ENCODE measurements at places on chromosomes 7 and 10.
A peak's percentile ranks its signal among the peaks of the same experiment; 100 is the strongest.

- no peak for DNase-seq
Measured at GRCh38 chr7:150784954-150785353, 15.2 kb downstream of the TMEM176B start.

GRCh38 chr7:105596866-105597265 is 15.6 kb upstream of the EFCAB10 start:
- no peak for DNase-seq

GRCh38 chr10:124992462-124993344 is 50.8 kb downstream of the ZRANB1 start:
- no peak for DNase-seq

DNA sequence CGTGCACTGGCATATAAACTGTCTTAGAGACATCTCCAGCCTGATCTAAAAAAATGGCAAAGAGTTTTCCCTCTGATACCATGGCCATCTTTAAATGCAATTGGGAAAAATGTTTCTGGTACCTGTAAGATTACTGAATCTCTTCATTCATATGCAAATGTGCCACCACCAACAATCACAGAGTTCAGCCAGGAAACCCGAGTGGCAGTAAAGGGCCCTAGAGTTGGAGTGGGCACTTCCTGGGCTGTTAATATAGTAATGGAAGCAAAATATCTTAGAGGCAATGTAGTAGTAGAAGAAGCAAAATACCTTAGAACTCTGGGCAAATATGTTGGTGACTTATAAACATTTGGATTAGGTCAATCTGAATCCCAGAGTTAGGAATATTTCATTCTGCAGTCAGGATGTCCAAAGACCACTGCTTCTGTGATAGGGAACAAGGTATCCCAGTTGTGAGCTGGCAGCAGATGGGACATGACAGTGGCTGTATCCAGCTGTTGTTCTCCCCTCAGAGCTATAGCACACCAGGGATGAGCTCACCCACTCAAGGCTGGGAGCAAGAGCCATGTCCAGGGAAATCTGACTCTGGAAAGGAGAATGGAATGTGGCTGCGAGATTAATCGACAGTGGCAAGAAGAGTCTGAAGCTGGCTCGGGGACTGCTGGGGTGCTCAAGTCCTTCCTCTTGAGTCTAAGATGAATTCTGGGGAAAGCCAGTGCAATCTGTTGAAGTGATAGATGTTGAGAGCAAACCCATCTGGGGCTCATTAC is 332.1 kb downstream of the PHTF2 start:
- no peak for DNase-seq

DNA sequence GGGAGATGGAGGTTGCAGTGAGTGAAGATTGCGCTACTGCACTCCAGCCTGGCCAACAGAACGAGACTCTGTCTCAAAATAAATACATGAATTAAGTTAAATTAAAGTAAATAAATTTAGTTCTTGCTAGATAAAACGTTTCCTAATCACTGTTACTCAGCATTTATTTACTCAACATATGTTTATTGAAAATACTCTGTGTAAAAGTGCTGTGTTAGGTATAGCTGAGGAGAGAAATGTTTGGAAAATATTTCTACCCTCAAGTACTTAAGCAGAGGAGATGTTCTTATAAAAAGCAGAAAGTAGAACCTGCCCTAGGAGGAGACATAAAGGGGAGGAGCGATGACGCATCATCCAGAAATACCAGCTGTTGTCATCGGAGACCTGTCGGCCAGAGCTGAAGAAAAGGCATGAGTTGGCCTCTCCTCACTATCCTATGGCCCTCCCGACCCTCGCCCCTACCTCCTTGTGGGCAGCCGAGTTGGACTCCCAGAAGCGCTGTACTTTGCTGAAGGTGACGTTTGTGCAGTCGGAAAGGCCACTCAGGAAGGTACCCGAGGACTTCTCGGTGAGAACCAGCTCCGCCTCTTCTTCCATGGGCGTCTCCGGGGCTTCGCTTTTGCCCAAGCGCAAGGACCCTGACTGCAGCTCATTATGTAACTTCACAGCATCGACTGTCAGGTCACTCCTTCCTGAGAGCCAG is 1.1 kb downstream of the RRP12 start:
- DNase-seq: no peak

DNA sequence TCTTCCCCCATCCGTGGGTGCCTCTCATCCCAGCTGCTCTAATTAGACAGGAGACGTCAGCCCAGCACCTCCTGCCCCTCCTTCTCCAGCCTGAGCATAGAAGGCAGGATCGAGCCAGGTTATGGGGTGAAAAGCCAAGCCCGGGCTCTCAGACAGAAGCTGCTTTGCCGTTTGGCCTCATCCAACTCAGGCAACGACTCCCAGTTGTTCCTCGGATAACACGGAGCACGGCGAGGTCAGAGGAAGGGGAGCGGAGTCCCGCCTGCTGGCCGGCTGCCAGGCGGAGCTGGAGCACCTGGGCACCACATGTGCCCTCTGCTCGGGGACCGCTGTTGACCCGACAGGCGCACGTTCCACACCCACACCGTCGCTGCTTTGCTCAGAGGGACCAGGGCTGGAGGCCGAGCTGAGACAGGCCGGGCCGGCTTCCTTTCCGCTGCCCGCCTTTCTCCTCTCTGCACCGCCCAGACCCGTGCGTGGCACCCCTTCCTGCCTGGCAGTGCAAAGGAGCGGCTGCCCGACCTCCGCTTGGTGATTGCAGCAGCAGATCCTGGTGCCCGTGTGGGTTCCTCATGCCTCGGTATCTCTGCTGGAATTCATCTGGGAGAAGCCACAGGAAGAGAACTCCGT is 21.6 kb upstream of the UNCX start:
- no peak for DNase-seq

DNA sequence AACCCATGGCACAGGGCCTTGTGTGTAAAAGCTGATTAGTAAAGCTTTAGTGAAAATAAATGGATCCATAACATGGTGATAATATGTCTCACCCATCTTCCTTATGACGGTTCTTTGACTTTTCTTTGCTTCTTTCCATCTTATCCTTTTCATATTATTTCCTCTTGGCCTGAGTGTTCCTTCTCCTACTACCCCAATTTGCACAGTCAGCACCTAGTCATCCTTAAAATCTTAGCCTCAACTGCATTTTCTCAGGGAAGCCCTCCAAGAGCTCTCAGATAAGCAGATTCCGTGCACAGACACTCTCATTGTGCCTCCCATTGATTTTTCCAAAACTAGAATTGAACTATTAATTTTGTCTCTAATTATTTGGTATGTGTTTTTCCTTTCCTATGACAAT is 112.4 kb downstream of the PTN start:
- no peak for DNase-seq

DNA sequence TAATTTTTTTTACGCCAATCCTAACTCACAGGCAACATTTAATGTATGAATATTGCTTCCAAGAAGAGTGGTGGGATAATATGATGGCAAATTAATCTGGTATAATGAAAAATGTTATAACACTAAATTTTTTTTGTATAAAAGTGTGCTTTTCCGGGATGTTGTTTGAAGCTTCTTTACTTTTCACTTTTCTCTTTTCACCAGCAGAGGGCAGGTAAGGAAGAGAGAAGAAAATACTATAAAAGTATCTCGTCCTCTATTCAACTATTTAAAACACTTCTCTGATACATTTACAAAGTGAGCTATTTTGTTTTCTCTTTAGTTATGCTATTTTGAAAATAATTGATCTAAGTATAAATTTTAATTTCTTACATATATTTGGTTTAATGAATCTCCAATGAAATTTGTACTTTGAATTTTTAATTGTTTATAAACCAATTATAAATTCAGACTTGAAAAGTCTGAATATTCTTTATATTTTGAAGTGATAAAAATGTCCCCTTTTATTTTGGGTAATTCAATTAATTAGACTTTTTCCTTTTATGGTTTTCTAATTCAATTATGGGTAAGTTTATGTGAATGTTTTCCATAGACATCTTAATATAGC is 20.7 kb upstream of the CFTR start:
- no peak for DNase-seq

DNA sequence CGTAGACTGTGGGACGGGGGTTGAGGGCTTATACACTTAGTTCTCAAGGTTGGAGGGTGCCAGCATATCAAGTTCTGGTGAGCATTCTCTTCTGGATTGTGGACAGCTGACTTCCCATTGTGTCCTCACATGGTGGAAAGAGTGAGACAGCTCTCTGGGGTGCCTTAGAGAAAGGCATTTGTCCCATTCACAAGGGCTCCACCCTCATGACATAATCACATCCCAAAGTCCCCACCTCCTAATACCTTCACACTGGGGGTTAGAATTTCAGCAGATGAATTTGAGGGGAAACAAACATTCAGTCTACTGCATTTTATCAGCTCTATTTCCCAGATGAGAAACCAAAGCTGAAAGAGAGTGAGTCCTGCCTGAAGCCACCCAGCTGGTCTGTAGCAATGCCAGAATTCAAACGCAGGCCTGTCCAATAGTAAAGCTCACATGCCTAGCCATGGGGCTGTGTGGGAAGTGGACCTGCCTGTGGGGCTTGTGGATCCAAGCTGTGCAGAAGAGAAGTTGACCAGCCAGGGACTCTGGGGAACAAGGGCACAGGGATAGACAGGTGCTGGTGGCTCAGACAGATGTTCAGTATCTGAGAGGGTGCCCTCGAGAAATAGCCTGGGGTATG is 34.9 kb upstream of the LOXL4 start:
- DNase-seq: no peak

DNA sequence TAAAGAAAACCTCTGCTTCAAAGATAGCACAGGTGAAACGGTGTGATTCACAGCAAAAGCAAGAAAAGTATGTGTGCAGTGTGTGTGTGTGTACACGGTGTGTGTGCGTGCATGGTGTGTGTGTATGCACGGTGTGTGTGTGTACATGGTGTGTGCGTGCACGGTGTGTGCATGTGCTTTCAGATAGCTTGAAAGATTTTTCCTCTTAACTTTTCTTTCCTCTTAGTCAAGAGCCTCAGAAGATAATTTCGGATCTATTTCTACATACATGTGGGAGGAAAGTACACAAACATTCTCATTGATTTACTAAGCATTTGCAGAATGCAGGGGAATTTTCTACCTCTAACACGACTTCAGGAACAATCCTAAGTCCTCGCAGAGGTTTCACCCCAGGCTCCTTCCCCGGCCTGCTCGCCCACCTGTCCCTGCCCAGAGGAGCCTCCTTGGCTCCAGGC is 2.9 kb downstream of the FGFR2 start:
- DNase-seq: no peak

- peak; percentile 65 for DNase-seq
Measured at GRCh38 chr7:72805526-72806494, 22.2 kb downstream of the TYW1B start.

GRCh38 chr7:17094963-17095574 is 203.4 kb upstream of the AHR start:
- no peak for DNase-seq

- no peak for DNase-seq
Measured at GRCh38 chr7:11379641-11380040, 406.0 kb downstream of the PHF14 start.

GRCh38 chr10:49025347-49025983 is 85.8 kb upstream of the LRRC18 start:
- DNase-seq: no peak

DNA sequence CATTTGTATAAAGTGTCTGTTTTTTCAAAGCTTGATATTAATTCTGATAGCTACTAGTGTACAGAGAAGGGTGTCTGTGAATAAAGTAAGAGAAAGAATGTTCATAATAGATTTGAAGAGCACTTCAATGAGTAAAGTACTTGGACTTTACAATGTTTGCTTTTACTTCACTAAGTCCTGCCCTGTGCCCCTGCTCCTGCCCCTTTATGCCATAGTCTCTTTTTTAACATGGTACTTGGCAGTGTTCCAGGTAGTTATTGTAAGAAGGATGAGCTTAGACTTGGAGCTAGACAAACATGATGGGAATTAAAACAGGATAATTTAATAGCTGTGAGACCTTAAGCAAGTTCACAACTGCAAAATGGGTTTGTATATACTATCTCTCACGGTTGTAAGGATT is 41.0 kb downstream of the ZEB1 start:
- DNase-seq: no peak
